NCI-H1436 (cell line): ENCODE measurements at places on chromosomes 7 and 10.

- no peak for DNase-seq
Measured at GRCh38 chr10:120253131-120253530, 203.9 kb upstream of the PLPP4 start.

DNA sequence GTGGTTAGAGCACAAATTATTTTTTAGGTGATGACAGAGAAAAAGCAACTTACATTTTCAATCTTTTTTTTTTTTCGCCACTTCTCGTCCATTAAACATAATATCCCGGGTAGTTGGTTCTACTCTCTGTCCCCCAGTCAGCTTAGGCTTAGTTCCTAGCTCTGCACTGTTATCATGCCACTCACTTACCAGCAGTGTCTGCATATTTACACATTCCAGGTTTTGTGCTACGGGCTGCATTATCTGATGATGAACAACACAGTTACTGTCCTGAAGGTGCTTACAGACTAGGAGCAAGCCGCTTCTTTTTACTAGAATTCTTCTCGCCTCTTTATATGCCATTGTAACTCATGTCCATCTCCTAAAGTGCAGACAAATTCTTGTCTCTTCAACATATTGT, 121.8 kb upstream of the NPVF start:
- DNase-seq: no peak

- DNase-seq: no peak
Measured at GRCh38 chr10:71072131-71072822, 140.1 kb upstream of the UNC5B start.

GRCh38 chr7:101702362-101702850, 73.3 kb upstream of the MYL10 start:
- no peak for DNase-seq
